ENCODE measurements at places on chromosomes 1 and 21.
A peak's percentile ranks its signal among the peaks of the same experiment; 100 is the strongest.

DNA sequence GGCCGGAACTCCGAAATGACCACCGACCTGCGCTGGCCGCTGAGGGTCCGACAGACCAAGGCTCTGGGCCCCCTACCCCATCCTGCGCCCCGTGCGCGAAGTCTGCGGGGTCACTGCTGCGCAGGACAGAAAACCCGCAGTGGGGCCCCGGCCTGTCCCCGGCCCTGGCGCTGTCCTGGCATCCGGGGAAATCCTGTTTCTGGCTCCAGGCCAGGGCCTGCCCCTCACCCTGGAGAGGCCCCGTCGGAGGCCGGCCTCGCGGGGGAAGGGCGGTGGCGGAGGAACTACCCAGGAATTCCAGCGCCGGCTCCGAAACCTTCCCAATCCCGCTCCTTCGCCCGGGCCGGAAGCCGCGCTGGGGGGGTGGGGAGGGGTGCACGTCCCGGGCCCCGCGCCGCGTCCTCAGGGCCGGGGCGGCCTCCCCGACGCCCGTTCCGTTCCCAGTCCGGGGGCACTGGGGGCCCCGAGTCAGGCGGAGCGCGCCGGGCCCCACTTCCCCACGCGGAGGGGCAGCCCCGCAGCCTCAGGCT, 77.0 kb downstream of the MORN1 start:
- DNase-seq = peak; percentile 50

DNA sequence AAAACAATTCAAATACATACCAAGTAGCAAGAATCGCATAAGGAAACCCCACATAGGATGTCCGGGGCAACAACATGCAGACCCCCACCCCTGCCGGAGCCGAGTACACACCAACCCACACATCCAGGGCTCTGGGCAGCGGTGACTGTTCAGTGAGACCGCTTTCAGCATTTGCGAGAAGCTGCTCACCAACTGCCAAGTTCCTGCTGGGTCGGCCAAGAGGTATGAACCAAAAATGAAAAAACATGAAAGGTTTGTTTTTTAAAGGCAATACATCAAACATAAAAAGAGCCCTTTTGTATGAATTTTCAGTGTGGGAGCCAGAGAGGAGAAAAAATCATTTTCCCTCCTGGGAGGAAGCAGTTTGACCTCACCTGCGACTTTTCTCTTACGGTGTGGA, 92.3 kb downstream of the SIM2 start:
- DNase-seq = no peak

- DNase-seq = no peak
Measured at GRCh38 chr1:200282497-200283122, 127.2 kb downstream of the ZNF281 start.

DNA sequence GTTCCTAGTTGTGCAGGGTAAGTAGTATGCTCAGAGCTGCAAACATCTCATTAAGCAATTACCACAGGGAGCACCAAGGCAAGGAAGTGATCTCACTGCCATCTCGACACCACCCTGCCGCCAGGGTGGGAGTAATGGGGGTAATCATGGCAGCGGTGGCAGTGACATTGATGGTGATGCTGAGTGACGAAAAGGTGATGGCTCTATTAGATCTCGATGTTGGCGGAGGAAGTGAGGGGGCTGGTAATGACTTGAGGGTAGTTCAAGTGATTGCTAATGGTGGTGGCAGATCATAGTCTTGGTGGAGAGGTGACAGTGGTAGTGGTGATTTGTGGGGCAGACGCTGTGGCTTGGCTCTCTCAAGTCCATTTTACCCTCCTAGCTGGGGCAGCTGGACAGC, 25.4 kb upstream of the TENT5B start:
- no peak for DNase-seq

- no peak for DNase-seq
Measured at GRCh38 chr1:179380299-179380698, 14.5 kb downstream of the AXDND1 start.

GRCh38 chr1:230248889-230249270, 177.3 kb downstream of the PGBD5 start:
- DNase-seq = no peak

GRCh38 chr1:53575955-53576320, 116.7 kb downstream of the DMRTB1 start:
- no peak for DNase-seq

DNA sequence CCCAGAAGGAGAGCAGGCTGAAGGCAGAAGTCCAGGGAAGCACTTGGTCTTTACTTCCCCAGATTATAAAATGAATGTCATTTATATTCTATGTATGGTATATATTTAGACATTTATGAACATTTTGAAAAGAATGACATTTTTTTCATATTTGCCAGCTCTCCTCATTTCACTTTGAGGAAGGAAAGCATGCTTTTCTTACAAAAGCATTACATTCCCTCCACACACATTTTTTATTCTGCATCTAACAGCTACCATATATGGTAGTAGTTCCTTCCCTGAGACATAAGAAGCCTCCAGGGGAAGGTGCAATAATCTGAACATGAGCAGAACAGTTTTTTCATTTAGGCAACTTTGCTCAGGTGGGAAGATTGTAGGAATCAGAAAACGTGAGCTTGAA, 94.0 kb downstream of the LRRC7 start:
- no peak for DNase-seq

DNA sequence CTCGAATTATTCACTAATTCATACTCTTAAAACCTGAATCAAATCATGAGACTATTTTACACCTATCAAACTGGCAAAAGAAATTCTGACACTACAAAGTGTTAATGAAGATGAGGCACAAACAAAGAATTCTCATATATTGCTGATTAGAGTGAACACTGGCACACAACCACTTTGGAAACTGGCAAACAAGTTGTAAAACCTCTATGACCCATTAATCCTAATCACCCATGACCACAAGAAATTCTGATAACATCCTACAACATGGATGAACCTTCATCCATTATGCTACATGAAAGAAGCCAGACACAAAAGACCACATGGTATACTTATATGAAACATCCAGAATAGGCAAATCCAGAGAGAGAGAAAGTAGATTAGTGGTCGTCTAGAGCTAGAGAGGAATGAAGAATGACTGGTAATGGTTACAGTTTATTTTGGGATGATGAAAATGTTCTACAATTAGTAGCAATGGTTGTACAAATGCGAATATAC, 8.5 kb downstream of the GPBP1L1 start:
- no peak for DNase-seq

DNA sequence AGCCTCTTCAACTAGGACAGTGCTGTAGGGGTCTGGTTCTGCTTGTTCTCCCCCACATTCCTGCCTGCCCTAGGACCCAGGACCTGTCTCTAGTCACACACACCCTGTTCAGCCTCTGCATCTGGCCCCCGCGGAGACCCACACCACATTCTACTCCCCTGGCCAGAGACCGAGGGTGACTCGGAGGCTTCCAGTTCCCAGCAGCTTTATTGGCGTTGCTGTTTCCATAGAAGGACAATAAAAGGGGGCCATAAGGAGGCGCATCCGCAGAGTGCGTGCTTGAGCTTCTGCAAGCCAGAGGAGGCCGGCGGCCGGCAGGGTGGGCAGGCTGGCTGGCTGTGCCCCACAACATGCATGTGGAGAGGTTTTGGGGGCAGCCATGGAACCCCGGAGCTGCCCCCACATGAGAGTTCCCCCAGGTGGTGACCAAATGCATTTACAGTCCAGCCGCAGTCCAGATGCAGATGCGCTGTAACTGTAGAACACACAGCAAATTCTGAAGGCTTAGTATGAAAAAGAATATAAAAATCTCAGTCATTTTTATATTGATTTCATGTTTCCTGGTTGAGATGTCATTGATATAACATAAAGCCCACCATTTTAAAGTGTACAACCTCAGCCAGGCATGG, 52.4 kb downstream of the PDE9A start:
- no peak for DNase-seq

GRCh38 chr1:206578068-206578977, 33.9 kb downstream of the EIF2D start:
- no peak for DNase-seq

DNA sequence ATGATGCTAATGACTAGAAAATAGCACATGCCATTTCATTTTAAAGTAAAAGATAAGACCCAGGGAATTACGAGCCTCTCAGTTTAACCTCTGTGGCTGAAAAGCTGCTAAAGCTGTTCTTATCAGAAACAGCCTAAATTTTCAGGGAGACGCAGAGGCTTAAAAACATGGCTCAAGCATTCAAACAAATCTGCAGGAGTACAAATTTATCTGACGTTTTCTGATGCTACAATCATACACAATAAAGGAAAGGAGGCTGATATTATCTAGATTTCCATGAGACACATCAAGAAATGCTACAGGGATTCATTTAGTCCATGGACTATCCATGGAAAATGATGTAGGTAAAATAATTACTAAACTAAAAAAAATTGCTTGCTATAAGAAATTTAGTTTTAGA, 65.3 kb upstream of the SCYL3 start:
- no peak for DNase-seq

DNA sequence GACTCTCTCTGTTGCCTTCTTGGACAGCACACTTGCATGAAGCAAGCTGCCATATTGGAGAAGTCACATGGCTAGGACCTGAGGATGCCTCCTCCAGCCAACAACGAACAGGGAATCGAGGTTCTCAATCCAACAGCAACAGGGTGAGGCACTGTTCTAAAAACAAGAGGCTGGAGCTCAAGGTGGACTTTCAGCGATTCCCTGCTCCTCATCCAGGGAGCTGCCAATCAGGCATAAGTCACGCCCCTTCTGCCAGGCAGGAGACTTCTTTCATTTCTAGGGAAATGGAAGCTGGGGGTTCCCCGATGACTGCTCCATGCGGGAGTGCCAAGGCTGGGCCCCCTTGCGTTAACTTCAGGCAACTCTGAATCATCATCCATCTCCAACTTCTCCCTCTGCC, 22.7 kb upstream of the IFNAR1 start:
- DNase-seq = no peak

DNA sequence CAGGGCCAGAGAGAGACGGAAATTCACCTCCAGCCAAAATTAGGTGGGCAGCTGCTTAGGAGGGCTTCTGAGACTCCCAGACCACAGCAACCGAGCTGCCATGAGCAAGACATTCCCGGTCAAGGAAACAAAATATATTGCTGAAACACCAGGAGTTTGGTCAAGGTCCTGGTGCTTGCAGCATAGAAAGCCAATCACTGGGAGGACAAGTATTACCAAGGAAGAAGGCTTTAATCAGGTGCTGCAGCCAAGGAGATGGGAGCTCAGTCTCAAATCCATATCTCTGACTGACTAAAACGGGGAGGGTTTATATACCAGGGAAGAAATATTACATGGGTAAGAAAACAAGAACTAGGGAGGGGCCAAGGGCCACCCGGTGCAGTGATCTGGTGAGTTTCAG, 18.8 kb upstream of the TMEM125 start:
- no peak for DNase-seq

GRCh38 chr1:82606546-82606945, 805.8 kb downstream of the ADGRL2 start:
- DNase-seq = no peak

- DNase-seq = no peak
Measured at GRCh38 chr1:204461331-204462228, 33.0 kb downstream of the PIK3C2B start.

GRCh38 chr1:41053316-41053715, 31.8 kb upstream of the SLFNL1 start:
- no peak for DNase-seq

DNA sequence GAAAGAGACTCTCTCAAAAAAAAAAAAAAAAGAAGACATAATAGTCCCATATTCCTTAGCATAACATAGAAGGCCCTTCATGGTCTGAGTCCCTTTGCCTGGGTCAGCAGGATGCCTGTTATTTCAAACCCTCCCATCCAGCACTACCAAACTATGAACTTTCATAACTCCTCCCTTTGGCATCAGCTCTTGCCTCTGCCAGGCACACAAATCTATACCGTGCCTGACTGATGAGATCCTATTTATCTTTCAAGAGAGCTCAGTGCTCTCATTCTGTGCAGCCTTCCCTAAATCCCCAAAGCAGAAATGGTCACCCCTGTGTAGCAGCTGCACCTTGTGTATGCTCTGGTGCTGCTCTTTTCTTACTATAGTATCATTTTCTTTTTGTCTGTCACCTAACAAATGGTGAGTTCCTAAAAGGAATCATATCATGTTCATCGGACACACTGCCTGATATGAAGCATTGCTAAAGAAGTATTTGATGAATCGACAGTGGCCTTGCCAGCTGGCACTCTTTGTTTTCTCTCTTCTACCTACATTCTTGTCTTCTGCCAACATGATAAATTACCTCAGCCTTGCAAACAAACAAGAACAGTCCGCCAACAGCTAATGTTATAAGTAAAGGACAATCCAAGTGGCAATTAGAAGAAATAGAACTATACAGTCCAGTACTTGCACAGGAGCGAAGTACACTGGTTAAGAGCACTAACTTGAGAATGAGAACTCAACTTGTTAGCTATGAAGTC, 29.9 kb downstream of the FMO4 start:
- DNase-seq = no peak

DNA sequence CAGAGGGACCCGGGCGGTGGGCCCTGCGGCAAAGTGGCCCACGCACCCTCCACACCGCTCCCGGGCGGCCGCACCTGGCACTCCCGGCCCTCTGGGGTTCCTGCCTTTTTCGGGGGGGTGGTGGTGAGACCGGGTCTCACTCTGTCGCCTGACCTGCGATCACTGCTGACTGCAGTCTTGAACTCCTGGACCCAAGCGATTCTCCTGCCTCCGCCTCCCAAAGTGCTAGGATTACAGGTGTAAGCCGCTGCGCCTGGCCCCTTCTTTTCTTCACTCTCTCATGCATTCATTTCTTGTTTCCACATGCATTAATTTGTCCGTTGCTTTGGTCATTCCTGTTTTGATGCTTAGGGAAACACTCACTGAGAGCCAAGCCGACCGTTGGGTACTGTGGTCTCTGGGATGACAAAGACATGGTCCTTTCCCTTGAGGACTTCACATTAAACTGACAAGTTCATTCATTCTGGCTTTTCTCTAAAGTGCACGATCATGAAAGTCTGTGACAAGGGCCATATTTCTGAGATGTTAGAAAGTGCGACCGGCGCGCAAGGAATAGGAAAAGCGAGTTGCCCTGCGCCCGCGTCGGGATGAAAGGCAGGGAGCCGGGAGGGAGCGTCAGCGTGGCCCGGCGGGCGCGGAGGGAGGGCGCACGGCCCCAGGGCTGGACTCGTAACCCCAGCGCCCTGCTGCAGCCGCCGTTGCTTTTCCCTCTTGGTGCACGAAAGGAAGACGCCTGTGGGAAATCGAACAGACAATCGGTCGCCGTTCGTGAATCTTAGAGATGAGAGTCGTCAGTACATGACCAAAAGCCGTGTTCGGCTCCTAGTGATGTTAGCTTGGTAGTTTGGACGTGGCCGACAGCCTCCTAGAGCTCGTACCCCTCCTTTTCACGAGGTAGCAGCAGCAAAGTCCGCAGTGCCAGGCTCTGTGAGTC, 1.0 kb upstream of the MCOLN2 start:
- peak; percentile 11 for DNase-seq

GRCh38 chr1:50109647-50110075, 941 bp downstream of the ELAVL4 start:
- DNase-seq = no peak

Data from astrocyte of the spinal cord (primary cell).